ENCODE measurements at places on chromosomes 1 and 21. TPM values are rescaled to one million over a fixed set of nuclear protein-coding genes. Genes with fewer than 3 reads are reported as not detected.

- peak; percentile 92 for DNase-seq
These were observed 38.7 kb downstream of the VTCN1 start for GRCh38 chr1:117171900-117172511.

- no peak for DNase-seq
These were observed 230.4 kb downstream of the SLC35F3 start for GRCh38 chr1:234134878-234135277.

The TMEM54 gene
- total RNA-seq = 17.5 TPM

DNA sequence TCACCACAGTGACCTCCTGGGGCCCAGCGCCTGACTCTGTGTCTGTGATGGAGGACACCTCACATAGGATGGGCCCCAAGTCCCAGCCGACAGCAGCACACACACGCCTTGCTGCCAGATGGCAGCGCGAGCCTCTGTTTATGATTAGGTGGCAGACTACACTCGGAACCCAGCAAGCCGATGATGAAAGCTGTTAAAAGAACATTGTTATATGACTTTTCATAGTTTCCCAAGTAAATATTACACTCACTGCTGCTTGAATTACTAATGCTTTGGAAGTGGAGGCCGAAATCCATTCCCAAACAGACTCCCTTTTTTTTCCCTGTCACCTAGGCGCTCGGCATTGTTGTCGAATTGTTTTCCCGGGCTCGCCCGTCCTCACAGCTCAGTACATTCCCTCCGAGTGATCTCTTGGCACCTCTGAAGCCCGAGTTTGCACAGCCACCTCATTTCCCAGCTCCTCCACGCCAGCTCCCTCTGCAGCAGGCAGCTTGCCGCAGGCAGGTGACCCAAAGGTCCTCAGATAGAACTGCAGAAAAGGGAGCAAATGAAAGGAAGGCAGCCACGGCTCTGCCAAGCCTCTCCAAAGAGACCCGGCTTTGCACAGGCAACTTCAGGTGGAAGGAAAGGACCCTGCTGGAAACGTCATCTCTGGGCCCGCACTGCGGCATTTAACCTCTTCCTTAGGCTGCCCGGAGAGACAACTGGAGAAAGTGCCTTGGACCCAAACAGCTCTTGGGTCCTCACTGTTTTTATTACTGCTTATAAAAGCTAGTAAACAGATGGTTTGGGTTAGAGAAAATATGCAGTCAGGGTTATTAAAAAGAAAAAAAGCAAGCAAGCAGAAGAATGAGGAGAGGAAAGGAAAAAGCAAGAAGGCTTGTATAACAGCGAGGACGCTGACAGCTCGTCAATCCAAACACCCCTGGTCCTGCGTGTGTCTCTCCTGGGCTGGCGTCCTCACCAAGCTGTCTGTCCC lies 72.2 kb upstream of the SLC25A33 start:
- DNase-seq = peak; percentile 94

The PTGFR gene
- total RNA-seq = 1.0 TPM

GRCh38 chr1:221782477-221782876 lies 40.6 kb upstream of the DUSP10 start:
- DNase-seq = no peak

GRCh38 chr21:14753466-14754258 lies 207.5 kb upstream of the SAMSN1 start:
- DNase-seq = peak; percentile 71

DNA sequence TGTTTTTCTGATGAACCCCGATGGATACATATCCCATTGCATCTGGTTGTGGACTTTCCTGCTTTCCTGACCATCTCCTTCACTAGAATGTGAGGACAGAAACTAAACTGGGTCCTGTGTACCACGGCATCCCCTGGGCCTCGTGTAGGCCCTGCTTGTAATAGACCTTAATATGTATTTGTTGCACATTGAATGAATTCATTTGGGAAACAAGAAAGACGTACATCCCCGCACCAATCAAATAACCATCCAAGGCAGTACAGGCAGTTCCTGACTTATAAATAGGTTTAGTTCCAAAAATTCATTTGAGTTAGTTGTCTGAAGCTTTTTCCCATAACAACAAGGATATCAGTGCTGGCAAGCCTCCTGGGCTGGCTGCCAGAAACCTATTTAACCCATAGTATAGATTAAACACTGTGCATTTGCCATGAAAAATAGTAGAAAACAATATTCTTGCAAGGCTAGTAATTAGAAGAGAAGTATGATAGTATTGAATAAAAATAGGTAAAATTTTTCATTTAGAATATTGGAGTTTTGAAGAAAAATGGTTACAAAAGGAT lies 81.8 kb upstream of the CD34 start:
- DNase-seq = no peak

DNA sequence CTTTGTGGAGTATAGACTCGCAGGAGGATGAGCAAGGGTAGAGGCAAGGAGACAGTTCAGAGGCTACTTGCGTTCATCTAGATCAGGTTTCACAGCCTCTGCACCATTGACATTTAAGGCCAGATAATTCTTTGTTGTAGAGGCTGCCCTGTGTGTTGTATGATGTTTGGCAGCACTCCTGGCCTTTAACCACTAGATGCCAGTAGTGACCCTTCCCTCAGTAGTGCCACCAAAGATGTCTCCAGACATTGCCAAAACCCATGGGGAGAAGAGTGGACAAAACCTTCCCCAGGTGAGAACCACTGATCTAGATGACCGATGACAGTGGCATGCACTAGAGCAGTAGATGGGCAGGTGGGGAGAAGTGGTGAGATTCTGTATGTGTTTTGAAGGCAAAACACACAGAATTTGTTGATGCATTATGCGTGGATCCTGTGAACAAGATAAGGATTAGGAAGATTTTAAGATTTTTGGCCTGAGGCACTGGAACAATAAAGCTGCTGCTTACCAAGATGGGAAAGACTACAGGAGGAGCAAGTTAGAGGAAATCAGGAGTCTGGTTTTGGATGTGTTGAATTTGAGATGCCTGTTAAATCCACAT lies 9.9 kb upstream of the COG2 start:
- DNase-seq = no peak

DNA sequence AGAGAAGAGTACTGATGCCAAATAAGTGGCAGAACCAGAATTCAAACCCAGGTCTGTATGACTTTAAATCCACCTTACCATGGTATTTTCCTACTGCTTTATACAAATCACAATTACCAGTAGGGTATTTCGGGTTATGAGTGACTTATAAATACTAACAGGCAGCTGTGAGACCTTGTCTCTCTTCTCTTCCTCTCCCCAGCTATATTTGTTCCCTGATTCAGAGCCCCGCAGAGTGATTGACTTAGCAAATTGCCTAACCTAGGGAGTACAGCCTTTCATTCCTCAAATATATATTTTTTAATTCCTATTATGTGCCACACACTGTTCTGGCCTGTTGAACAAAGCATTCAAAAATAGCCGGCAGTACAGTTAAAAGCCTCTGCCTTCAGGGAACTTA lies 168.0 kb downstream of the CLEC20A start:
- no peak for DNase-seq

The ADORA1 gene
- 16.3 TPM for total RNA-seq

- no peak for DNase-seq
These were observed 287.5 kb downstream of the SMYD3 start for GRCh38 chr1:246219508-246220030.

The CD84 gene
- total RNA-seq = 13.2 TPM

GRCh38 chr1:208787219-208787618 lies 543.0 kb upstream of the PLXNA2 start:
- DNase-seq = no peak

GRCh38 chr1:108561689-108562326 lies 1.9 kb downstream of the EEIG2 start:
- DNase-seq = peak; percentile 71

The TMEM269 gene
- total RNA-seq = 0.35 TPM

DNA sequence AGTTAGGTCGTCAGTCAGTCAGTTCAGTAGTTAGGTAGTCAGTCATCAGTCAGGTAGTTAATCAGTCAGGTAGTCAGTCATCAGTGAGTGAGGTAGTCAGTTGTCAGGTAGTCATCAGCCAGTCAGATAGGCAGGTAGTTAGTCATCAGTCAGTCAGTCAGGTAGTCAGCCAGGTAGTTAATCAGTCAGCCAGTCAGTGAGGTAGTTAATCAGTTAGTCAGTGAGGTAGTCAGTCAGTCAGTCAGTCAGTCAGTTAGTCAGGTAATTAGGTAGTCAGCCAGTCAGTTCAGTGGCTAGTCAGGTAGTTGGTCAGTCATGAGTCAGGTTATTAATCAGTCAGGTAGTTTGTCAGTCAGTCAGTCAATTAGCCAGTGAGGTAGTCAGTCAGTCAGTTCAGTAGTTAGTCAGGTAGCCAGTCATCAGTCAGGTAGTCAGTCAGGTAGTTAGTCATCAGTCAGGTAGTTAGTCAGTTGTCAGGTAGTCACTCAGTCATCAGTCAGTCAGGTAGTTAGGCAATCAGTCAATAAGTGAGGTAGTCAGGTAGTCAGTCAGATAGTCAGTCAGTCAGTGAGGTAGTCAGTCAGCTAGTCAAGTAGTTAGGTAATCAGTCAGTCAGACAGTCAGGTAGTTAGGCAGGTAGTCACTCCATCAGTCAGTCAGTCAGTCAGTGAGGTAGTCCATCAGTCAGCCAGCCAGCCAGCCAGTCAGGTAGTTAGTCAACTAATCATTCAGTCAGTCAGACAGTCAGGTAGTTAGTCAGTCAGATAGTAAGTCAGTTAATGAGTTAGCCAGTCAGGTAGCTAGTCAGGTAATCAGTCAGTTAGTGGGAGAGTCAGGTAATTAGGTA lies 16.2 kb downstream of the KRTAP10-1 start:
- no peak for DNase-seq

- no peak for DNase-seq
These were observed 31.9 kb downstream of the NGF start for GRCh38 chr1:115306146-115306545.

DNA sequence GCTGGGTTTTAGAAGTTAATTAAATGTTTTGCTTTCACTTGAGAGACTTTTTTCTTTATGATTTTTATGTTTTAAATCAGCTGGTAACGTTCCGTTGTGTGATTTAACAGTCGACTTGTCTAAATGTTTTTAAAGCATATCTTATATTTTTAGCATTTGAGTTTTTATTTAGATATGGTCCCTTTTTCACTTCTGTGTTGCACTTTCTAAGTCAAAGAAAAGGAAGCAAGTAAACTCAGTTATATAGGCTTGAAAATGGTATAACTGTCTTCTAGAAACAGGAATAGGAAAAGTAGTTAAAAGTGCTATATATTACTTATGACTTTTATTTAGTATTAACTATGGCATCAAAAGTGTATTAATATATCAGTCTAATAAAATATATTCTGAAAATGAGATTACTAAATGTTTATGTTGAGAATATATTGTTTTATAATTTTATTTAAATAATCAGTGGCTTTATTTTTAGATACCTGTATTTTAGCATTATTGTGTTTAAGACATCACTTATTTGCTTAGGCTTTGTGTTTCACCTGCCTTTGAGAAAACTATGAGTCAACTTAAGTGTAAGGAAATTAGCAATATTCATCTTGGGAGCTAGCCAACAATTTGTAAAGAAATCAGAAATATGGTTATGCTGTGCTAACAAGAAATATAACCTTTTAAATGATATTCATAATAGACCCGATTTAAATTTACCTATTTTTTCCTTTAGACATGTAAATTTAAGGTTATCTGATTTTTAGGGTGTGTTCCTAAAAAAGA lies 60.5 kb downstream of the RABGAP1L start:
- no peak for DNase-seq

- no peak for DNase-seq
These were observed 36.6 kb upstream of the PTPRC start for GRCh38 chr1:198601936-198602889.

- DNase-seq = no peak
These were observed 14.2 kb downstream of the MTF1 start for GRCh38 chr1:37845049-37845646.

The DNASE2B gene
- total RNA-seq = not detected

The SPRR1A gene
- not detected for total RNA-seq

GRCh38 chr1:187634940-187635339 lies 806.2 kb downstream of the PLA2G4A start:
- DNase-seq = no peak

The PAQR6 gene
- 0.65 TPM for total RNA-seq

- no peak for DNase-seq
These were observed 15.9 kb upstream of the RGS8 start for GRCh38 chr1:182700351-182700709.

GRCh38 chr1:4797016-4797410 lies 142.6 kb downstream of the AJAP1 start:
- no peak for DNase-seq

The SGIP1 gene
- 0.83 TPM for total RNA-seq

- DNase-seq = no peak
These were observed 484.8 kb downstream of the PTPRC start for GRCh38 chr1:199123615-199124014.

DNA sequence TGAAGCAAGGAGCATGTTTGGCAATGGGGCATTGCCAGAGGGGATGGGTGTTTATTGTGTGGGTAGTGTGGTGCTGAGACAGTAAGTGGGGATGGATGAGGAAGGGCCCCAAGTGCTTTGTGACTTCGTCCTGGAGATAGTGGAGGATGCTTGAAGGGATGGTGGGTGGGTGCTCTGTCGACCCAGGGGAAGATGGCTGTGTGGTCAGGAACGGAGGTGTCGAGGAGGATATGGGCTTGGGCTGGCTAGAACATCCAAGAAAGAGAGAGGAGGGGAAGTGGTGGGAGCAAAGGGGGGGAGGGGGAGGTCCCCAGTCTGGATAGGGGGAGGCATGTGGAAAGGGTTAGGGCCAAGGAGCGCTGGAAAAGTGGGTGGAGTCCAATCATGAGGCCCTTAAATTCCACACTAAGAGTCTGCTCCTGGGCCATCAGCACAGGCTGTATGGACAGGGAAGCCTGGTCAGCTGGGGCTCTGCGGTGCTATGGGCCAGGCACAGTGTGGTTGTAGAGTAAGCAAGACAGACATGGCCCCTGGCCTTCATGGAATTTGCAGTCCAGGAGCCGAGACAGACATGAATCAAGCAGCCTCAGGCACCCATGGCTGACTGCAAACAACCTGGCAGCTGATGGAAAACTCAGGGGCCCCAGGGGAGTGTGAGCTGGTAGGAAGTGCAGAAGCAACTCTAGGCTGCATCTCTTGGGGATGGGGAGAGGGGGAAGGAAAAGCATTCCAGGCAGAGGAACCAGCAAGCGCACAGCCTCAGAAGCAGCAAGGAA lies 36.3 kb downstream of the EDN2 start:
- no peak for DNase-seq

The PKNOX1 gene
- total RNA-seq = 7.3 TPM

GRCh38 chr1:166164995-166165660 lies 1.7 kb downstream of the FAM78B start:
- peak; percentile 82 for DNase-seq

GRCh38 chr1:107480548-107481415 lies 339.9 kb downstream of the NTNG1 start:
- no peak for DNase-seq

DNA sequence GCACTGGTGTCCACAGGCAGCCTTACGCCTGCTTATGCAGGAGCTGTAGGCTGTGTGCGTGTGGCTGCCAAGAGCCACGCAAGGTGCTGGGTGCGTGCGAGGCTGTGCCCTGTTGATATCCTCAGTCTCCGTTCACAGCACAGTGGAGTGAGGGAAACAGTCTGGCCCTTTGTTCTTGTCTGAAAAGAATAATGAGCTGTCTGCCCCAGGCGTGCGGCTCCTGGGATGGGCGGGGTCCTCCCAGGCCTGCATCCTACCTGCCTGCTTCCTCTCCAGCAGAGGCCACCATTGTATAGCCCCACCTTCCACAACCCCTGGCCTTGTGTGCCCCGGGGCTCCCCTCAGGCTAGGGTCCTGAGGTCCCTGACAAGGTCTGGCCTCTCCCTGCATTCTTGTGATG lies 47.0 kb upstream of the KDM4A start:
- DNase-seq = no peak

GRCh38 chr1:182629499-182630096 lies 25.4 kb upstream of the RGS16 start:
- DNase-seq = no peak

GRCh38 chr1:47482786-47483185 lies 44.9 kb downstream of the FOXD2 start:
- DNase-seq = no peak

The TBX15 gene
- total RNA-seq = 0.09 TPM

GRCh38 chr1:7515175-7515574 lies 255.9 kb upstream of the VAMP3 start:
- no peak for DNase-seq

Data from pancreas (tissue), 10 donors.